ENCODE measurements at places on chromosomes 4 and X.

GRCh38 chr4:101419336-101420135, 72.2 kb upstream of the PPP3CA start:
- DNase-seq, result no peak

- no peak for DNase-seq
These were observed 3.9 kb downstream of the MAD2L1 start for GRCh38 chr4:120062663-120063195.

- no peak for DNase-seq
These were observed 540.0 kb downstream of the SPRY1 start for GRCh38 chr4:123936621-123937043.

GRCh38 chr4:77959566-77960338, 97.1 kb downstream of the MRPL1 start:
- DNase-seq, result peak; percentile 10

DNA sequence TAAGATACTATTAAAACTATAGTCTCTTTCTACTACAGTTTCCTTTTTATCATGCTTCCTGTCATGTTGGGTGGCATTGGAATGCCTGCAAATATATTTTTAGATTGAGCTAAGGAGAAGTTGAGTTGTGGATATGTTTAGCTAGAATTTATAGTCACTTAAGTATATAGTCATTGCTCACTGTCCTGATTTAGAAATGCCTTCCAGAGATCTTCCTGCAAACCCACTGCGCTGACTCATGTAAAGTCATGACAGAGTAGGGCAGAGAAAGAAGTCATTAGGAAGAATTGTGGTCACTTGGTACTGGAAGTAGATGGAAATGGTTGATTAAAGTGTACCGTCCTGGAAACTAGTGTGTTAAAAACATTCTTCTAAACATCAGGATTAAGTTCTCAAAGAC, 490.3 kb upstream of the PABPC4L start:
- peak; percentile 16 for DNase-seq

GRCh38 chrX:77953302-77953701, 16.1 kb downstream of the PGAM4 start:
- DNase-seq, result no peak

- DNase-seq, result no peak
These were observed 34.6 kb upstream of the FHL1 start for GRCh38 chrX:136112778-136113177.

GRCh38 chr4:32161392-32161791, 1441.2 kb downstream of the PCDH7 start:
- no peak for DNase-seq

- DNase-seq, result no peak
These were observed 72.5 kb downstream of the AFAP1 start for GRCh38 chr4:7867191-7867590.

Measured in retinal pigment epithelial cell (primary cell).